ENCODE measurements at places on chromosomes 6 and 20.

DNA sequence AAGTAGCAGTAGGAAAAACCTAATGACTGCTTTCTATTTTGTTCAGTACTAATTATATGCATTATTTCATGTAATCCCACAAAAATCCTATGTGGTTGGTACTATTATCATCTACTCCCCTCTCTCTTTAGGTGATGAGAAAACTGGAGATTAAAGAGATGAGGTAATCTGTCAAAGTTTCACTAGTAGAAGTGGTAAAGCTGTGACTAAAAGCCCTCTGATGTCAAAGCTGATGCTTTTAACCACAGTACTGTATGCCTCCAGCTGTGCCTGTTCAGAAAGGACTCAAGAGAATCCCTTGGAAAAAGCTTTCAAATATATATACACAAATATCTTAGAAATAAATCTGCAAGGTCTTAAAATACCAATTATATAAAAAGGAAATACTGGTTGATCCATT lies 38.0 kb downstream of the PHIP start:
- no peak for DNase-seq

DNA sequence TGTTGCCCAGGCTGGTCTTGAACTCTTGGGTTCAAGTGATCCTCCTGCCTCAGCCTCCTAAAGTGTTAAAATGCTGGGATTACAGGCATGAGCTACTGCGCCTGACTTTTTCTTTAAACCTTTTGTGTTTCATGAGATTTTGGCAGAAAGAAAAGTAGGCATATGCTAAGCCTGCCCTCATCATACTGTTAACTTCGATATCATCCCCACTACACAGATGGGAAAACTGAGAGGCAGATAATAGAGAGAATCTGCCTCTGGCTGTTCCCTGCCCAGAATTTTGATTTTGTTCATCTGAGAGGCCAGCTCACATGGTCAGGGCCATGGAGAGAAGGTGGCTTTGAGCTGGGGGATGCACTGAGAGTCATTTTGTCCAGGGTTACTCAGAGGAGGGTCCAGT lies 7.5 kb downstream of the PABPC1L start:
- DNase-seq: no peak

GRCh38 chr6:43246301-43247113 lies 3.2 kb downstream of the TTBK1 start:
- no peak for DNase-seq

- DNase-seq: no peak
These were observed 52.4 kb upstream of the NXT1 start for GRCh38 chr20:23298155-23298554.

DNA sequence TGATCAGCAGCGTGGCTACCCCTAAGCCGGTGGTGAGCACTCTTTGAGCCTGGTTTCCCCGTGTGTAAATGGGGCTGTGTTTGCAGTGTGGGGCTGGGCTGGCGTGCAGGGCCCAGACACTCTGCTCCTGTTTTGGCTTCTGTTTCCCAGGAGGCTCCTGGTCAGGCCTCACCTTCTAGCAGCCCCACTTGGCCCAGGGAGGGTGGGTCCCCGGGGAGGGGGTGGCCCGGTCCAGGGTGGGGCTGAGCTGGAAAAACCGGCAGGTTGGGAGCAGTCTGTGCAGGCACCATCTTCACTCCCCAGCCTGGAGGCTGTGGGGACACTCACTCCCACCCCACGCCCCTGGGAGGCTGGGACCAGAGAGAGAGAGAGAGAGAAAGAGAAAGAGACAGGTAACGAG lies 25.3 kb downstream of the CEBPB start:
- no peak for DNase-seq

DNA sequence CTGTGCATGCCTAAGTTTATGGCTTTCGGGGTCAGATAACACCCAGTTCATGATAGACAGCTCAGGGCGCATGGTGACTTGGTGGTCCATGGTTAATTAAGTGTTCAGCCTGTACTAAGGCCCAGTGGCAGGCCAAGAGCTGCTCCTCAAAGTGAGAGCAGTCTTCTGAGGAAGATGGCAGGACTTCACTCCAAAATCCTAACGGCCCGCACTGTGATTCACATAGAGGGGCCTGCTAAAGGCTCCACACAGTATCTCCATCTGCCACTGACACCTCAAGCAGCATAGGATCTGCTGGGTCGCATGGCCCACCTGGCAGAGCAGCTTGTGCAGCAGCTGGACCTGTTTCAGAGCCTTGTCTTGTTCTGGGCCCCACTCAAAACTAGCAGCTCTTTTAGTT lies 10.6 kb upstream of the CST7 start:
- DNase-seq: no peak

GRCh38 chr6:158962371-158962770 lies 37.6 kb downstream of the RSPH3 start:
- no peak for DNase-seq

GRCh38 chr6:163170294-163170883 lies 244.1 kb upstream of the QKI start:
- DNase-seq: no peak

DNA sequence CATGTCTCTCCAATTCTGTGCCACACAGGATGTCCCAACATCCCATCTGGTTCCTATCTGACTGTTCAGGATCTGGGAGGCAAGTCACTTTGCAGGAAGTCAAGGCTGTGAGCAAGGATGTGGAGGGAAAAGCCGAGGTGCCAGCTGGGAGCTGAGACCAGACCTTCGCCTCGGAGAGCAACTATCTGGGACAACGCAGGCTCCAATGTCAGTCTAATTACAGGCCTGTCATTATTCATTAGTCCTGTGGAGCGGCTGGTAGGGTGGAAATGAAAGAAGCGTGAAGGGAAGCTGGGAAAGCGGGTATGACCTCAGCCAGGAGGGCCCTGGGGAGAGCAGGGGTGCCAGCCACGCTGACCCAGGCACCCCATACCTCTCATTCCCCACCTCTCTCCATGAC lies 147.3 kb downstream of the UNC5CL start:
- DNase-seq: no peak

DNA sequence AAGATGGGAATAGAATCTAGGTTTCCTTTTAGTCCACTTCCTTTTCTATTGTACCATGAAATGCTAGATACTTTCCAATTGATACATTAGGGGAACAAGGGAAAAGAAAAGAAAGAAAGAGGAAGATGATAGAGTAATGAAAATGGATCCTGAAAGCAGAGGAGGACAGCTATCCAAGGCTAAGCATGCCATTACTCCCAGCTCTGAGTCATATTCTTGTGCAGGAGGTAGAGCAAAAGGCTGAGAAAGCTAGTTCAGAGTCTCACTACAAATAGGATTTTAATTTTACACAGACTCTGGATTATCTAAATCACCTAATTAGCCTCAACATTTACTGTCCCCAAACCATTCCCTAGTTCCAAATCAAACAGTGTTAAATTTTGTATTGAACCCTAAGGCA lies 23.6 kb downstream of the RWDD2A start:
- no peak for DNase-seq

DNA sequence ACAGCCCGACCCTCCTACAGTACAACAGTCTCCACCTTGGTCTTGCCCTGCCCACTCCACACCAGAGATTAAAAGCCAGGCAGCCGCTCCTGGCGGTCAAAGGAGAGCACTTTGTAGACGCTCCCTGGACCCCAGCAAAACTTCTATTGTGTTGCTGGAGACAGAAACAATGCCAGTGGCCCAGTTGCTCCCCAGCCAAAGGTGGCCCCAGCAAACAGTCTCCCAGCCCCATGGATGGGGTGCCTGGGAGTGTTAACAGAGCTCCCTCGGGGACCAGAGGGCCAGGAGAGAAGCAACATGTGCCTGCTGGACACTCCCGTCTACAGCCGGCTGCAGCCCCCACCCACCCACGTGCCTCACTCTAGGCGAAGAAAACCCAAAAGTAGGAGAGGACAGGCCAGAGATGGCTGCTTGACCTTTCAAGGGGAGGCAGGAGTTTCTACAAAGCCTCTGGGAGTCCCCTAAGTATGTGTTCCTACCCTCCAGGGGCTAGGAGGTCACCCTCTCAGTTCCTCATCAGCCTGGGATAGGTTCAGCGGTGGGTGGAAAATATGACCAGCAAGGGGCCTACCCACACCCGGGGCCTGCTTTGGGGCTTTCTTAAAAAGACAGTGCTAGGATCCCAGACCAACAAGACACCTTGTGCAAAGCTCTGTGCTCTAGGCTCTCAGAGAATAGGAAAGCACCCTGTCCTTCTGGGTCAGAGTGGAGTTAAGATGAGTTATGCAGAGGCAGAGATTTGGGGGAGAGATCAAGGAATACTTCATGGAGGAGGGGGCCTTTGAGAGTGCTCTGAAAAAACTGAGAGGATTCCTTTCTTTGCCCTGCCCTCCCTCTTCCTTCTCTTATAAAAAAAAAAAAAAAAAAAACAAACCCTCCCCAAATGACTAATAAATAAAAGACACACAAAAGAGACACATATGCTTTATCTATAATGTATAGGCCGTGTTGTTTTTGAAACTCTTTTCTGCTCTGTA lies 19.0 kb upstream of the PREX1 start:
- peak; percentile 37 for DNase-seq

- no peak for DNase-seq
These were observed 6.1 kb downstream of the MANBAL start for GRCh38 chr20:37295595-37295994.

GRCh38 chr6:60679175-60679574 lies 1606.8 kb downstream of the KHDRBS2 start:
- DNase-seq: no peak

- no peak for DNase-seq
These were observed 112.0 kb downstream of the ZMYND8 start for GRCh38 chr20:47244451-47244850.

DNA sequence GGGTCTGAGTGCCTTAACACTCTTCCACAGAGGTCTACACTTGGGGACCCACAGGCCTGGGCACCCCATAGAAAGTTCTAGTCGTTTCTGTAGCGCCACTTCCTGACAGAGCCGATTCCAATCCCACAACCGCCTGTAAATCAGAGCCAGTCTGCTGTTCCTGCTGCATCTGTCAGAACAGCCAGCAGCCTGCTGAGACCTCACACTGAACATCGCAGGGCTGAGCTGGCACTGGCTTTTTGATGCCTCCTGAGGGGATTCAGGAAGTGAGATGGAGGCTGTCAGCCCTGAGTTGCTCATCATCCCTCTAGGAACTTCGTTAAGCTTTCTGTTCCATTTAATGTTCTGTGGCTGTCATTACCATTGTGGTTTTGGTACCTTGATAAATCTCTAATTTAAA lies 48.9 kb downstream of the DCBLD1 start:
- DNase-seq: no peak

GRCh38 chr6:131135244-131136020 lies at the start of gene AKAP7:
Gene AKAP7 (plus strand): TSS chr6:131135467. CDS start chr6:131135764, 297 bp downstream.
- peak; percentile 63 for DNase-seq

- DNase-seq: no peak
These were observed 110.0 kb upstream of the SYNDIG1 start for GRCh38 chr20:24359321-24360027.

GRCh38 chr20:2658414-2659354 lies 5.3 kb downstream of the IDH3B start:
- no peak for DNase-seq

DNA sequence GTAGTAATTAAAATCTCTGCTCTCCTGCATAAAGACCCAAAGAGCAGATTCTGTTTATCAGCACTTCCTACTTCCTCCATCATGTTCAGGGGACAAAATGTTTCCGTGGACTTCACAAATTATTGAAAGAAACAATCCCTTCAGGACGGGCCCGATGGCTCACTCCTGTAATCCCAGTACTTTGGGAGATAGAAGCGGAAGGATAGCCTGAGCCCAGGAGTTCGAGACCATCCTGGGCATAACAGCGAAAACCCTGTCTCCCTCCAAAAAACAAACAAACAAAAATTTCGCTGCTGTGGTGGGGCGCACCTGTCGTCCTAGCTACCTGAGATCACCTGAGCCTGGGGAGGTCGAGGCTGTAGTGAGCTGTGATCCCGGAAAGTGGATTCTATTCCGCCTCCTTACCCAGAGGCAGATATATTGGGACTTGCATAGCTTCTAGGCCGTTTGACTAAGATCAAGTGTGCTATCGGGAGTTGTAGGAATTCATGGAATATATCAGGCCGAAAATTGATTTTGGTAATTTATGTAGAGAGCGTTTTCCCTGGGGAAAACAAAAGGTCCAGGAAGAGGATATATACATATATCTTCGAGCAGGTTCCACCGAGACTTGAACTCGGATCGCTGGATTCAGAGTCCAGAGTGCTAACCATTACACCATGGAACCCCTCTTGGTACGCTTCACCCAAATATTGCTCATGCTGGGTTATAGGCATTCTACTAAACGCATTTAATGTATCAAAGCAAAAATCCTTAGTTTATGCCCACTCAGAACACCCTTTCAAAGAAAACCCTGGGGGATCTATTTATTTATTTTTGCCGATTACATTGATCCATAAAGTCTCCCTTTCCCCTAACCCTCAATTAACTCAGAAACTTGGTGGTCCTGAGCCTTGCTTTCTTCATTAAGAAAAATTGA lies 74.5 kb upstream of the ZNF184 start:
- no peak for DNase-seq

DNA sequence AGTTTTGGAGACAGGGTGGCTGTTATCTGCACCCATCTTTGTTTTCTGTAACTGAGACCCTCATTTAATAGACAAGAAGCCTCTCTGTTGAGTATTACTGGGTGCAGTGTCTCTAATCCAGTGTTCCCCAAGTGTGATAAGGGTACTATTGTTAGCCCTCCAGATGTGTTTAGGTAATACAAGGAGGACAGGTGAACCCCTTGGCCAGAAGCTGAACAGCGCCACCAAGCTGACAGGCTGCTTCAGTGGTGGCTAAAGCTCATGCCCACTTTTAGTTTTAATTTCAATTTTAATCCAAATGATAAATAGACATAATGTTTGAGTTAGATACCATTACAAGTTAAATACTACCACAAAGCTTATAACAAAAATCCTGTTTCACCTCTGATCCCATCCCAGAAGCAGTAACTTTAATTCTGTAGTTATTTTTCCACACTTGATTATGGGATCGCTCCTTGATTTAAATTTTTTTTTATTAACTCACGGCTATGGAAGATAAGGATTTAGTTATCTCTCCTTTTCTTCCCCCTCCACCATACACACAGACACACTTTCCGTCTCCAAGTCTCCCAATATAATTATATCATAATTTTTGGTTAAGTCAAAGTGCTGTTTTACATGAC lies 8.4 kb upstream of the STK35 start:
- peak; percentile 29 for DNase-seq

DNA sequence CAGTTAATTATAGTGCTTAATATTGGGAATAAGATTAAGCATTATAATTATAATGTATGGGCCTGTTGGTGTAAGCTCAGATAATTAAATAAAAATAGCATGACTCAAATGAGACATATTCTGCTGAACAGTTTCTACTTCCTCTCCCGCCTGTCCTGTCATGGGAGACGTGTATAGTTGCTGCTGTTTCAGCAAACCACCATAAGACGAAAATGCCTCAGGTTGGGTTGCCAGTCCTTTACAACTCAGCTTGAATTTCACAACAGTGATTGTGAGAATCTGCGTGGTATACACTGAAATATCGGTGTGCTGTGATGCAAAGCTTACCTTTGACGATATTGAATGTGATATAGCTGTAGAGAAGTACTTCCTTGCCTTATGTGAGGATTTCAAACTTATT lies 99.5 kb downstream of the POPDC3 start:
- no peak for DNase-seq

GRCh38 chr6:154506582-154506981 lies 3.9 kb downstream of the CNKSR3 start:
- DNase-seq: no peak
